ENCODE measurements at places on chromosomes 12 and 14. TPM values are rescaled to one million over a fixed set of nuclear protein-coding genes. Genes with fewer than 3 reads are reported as not detected.

The RTL1 gene
- total RNA-seq: not detected

The NOC4L gene
- 10.4 TPM for total RNA-seq

The INHBC gene
- total RNA-seq: not detected

The CEBPE gene
- not detected for total RNA-seq

The LRP1 gene
- total RNA-seq: 1,561 TPM

The FGF23 gene
- total RNA-seq: not detected

The HNRNPC gene
- 531 TPM for total RNA-seq

The GUCY2C gene
- total RNA-seq: not detected

Data from smooth muscle cell of the pulmonary artery (primary cell).